Kidney epithelial cell (primary cell): ENCODE measurements at places on chromosomes 3 and 15. TPM values are rescaled to one million over a fixed set of nuclear protein-coding genes. Genes with fewer than 3 reads are reported as not detected.

ANKRD34C gene
- not detected in 2 replicates for total RNA-seq

ZDHHC23 gene
- total RNA-seq: 4.7 and 8.4 TPM in 2 replicates

DPPA2 gene
- not detected in 2 replicates for total RNA-seq

MESP1 gene
- 2.6 and 2.8 TPM in 2 replicates for total RNA-seq

RASL12 gene
- 0.92 TPM in 1 of 2 replicates, not detected in the other for total RNA-seq

TIGIT gene
- not detected in 2 replicates for total RNA-seq

SPESP1 gene
- 7.9 and 8.4 TPM in 2 replicates for total RNA-seq

CHRD gene
- under 0.01 and 1.0 TPM in 2 replicates for total RNA-seq

CPN2 gene
- not detected in 2 replicates for total RNA-seq

KIF15 gene
- total RNA-seq: 2.2 and 6.9 TPM in 2 replicates
